Effector memory CD8-positive, alpha-beta T cell (primary cell): ENCODE measurements at places on chromosomes 2 and 18.

DNA sequence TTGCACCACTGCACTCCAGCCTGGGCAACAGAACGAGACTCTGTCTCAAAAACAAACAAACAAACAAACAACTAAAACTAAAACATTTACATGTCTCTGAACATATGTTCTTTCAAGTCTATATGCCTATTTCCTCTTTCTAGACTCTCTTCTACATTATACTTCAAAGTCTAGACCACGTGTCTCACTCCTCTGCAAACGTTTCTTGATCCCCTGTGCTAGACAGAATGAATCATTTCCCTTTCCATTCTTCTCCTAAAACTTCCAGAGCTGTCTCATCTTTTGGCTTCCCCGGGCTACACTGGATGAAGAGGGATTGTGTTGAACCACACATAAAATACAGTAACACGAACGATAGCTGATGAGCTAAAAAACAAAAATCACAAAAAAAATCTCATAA is 67.1 kb downstream of the BAZ2B start:
- no peak for DNase-seq

DNA sequence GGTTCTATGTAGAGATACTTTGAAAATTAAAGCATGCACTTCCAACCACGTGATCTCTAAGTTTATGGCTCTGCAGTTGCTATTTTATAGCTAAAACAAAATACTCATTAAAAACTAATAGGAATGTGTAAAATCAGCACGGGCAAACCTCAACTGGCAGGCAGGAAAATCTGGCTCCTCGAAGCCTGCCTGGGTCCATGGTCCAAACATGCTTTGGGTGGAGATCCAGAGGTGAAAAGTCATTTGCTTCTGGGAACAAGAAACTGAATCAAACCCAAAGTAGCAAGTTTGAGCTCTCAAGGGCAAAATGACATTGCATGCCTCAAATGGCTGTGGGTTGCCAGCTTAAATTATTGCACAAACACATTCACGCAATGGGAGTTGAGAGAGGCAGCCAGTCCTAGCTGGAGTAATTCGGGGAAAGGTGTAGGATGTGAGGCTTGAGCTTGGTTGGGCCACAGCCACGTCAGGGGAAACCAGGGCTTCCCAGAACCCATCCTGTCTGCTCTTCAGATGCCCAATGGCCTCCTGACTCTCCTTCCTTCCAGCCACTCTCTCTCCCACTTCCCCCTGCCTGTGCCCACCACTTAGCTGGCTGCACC is 75.2 kb upstream of the LCLAT1 start:
- DNase-seq = no peak

- DNase-seq = no peak
Observed at GRCh38 chr2:120712180-120712681, 23.4 kb upstream of the GLI2 start.

- no peak for DNase-seq
Observed at GRCh38 chr2:61288070-61288841, 126.3 kb downstream of the C2orf74 start.

DNA sequence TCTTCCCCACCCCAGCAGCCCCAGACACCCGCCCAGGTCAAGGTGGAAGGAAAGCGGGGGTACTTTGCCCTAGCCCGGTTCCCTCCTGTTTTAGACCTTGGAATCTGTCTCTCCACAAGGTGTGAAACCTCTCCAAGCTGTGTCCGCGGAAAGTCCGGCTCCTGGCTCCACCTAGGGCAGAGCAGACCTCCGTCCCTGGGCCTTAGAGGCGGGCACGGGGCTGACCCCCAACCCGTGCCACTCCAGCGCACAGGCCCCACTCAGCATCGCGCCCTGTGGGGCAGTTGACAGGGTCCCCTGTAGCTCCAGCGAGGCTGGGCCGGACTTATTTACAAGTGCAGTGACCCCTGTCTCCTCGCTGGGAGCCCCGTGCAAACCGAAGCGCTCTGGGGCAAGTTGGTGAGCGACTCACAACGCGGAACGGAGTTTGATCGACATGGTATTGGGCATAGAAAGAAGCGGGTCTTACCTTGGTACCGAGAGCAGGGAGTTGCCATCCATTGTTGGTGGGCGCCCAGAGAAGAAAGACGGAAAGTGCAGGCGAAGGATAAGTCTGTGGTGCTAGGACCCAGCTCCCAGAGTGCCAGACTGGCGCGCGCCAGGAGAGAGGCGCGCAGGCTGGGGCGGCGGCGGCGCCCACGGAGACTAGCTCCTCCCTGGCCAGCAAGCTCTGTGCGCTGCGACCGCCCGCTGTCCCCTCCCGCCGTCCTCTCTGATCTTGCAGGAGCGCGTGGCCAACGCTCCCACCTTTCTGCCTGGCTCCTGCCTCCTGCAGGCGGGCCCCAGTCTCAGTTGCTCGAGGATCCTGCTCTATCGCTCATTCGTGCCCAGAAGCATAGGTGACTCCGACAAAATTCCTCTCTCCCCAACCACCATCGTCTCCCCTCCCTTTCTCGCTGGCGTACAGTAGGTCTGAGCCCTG is at the start of gene SPHKAP:
Gene SPHKAP (minus strand): TSS at position 590 of the 922 bp plus-strand sequence. CDS start 89 bp downstream, at position 501.
- DNase-seq = no peak

DNA sequence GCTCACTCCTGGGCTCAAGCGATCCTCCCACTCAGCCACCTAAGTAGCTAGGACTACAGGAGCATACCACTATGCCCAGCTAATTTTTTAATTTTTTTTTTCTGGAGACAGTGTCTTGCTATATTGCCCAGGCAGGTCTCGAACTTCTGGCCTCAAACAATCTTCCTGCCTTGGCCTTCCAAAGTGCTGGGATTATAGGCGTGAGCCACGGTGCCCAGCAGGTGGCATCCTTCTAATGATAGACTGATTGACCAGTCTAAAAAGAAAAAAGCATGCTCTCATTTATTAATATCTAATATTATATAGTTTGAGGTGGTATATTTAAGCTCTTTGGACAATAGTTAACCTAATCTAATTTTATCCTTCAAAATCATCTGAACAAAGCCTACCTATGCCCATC is 198.6 kb downstream of the CAMKMT start:
- DNase-seq = no peak

DNA sequence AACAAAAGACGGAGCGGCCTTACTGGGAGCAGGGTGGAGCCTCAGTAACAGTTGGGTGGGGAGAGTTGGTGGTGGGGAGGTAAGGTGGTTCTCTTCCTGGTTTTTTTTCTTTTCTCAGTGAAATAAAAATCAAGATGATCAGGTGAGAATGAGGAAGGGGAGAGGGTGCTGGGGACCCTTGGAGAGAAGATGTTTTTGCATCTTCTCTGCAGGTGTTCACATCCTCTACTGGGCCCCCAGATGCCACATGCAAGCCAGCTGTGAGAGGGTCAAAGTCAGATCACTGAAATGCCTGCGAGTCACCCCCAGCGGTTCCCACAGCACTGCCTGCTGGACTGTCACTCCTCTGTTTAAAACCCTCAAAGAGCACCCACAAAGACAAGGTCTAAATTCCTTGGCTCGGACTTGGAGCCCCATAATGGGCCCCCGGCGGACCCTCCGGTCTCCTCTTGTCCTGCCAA is 69.8 kb upstream of the FHL2 start:
- no peak for DNase-seq

DNA sequence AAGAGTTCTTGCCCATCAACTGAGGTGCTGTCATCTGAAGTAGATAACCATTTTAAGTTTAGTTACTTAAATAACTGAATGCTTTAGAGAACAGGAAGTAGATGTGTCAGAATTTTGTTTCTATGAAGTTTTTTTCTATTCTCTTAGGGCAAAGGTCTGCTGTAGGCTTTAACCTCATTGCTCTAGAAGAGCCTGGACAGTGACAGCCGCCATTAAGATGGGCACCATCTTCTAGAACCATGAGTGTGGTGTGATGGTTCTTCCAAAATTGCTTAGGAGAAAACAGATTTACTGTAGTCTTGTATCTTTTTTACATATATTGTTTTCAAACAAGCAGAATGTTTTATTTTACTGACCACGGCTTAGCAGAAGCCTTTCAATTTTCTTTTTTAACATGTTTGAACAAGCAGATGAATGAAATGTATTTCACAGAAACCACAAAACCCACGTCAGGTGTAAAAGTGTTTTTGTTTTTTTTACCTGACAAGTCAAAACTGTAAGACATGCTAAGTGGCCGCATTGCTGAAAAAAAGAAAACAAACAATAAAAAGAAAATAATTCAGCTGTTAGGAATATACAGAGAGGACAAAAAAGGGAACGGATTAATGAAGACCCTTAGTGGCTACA is 77.9 kb downstream of the PRELID3A start:
- DNase-seq = no peak

DNA sequence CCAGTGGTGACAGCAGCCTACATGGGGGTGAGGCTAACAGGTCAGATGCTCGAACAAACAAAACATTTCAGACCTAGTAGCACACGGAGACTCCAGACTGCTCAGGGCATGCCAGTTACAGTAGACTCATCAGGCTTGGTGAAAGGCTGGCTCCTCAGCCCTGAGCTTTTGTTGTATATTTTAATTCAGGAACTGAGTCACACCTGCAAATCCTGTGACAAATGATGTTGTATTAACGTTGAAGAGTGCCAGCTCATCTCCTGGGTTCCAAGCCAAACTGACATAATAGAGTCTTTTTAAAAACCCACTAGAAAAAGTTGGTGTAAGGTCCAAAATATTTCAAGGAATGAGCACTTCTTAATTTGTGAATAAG is 65.3 kb downstream of the C1D start:
- DNase-seq = no peak

- no peak for DNase-seq
Observed at GRCh38 chr18:56067969-56068671, 480.1 kb upstream of the TCF4 start.

GRCh38 chr18:25144820-25145219 is 207.1 kb downstream of the ZNF521 start:
- DNase-seq = no peak

GRCh38 chr2:39377226-39377939 is 59.7 kb downstream of the MAP4K3 start:
- DNase-seq = no peak

DNA sequence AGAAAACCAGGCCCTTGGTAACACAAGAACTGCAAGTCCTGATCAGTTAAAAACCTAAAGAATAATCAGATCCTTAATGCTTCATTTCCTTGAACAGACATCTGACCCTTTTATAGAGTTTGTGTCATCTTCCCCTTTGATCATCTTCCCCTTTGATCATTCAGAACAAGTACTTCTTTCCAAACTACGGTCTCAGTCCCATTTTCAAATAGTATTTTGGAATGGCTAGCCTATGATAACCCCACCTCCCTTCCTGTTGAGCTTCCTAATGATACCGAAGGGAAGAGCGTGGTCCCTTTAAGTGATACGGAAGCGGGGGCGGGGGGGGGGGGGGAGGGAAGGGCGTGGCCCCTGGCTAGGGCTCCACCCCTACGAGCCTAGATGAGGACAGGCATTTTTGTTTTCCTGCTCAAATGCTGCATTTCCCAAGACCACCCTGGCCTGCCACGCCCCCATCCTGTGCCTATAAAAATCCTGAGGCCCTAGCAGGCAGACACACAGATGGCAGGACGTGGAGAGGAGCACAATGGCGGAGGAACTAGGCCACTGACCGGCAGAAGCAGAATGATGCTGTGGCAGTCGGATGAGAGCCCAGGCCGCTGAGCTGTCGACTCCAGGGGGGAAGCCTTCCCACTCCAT is 24.1 kb upstream of the CHRNA1 start:
- no peak for DNase-seq

GRCh38 chr18:58586269-58586668 is 42.6 kb downstream of the ALPK2 start:
- DNase-seq = no peak

GRCh38 chr2:29629495-29629894 is 291.9 kb downstream of the ALK start:
- no peak for DNase-seq

DNA sequence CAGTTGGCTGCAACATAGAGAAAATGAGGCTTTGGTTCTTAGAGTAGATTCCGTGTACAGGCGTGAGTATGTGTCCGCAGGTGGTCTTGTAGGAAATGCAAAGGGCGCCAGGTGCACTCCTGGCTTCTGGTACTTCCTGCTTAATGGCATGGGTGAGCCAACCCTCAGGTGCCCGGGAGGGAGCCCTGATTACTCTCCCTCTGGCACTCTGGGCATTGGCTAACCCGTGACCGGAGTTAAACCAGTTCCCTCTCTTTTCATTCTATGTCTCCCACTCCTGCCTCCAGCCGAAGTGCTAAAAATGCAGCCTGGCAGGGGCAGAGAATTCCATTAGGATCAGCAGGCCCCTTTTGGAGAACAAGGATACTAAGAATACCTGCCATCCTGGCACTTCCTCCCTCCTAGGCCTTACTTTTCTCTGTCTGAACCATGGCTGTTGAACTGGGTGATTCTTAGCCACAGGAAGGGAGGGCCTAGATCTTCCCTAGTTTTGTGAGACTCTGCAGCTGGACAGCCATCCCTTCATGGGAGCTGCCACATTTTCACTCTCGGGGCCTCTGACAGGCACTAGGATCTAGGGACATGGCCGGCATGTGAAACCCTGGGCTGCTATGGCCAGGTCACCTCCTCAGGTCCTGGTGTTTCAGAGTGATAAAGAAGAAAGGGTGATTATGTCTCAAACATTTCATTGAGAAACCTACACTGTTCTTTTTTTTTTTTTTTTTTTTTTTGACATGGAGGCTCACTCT is 6.5 kb downstream of the MERTK start:
- DNase-seq = no peak

DNA sequence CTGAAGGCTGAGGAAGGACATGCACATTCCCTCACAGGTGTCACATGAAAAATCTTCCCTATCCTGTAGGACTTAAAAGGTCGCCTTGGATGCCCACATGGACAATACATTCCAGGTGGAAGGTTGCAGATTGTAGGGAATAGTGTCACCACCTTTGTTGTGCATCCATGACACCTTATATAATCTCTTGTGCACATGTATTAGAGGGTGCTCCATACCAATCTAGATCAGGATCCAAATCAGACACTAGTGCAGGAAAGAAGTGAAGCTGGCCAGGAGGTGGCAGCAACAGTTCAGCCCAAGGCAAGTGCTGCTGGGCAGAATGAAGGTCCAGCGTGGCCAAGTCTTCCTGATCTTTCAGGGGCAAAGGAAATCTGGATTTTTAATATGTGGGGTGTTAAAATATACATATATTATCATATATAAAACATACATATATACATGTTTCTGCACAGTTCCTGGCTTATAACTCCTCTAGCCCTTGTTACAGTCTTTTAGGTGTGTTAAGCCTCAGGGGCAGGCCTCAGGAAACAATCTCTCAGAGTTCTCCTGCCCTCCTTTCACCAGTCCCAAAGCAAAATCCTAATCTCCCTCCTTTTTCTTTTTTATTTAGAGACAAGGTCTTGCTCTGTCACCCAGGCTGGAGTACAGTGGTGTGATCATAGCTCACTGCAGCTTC is 16.6 kb downstream of the NIF3L1 start:
- peak; percentile 23 for DNase-seq

GRCh38 chr2:94874277-94874997 is 3.2 kb downstream of the TEKT4 start:
- peak; percentile 29 for DNase-seq
